ENCODE measurements at places on chromosomes 7 and 10. TPM values are rescaled to one million over a fixed set of nuclear protein-coding genes. Genes with fewer than 3 reads are reported as not detected.
A peak's percentile ranks its signal among the peaks of the same experiment; 100 is the strongest.

HOXA2 gene
- total RNA-seq: not detected

NRCAM gene
- total RNA-seq: 0.21 TPM

VPS37D gene
- total RNA-seq: 0.18 TPM

PDE6C gene
- total RNA-seq: not detected

COL1A2 gene
- total RNA-seq: 10.2 TPM

ZEB1 gene
- 79.8 TPM for total RNA-seq

ZPBP gene
- not detected for total RNA-seq

COL26A1 gene
- total RNA-seq: not detected

PRLHR gene
- total RNA-seq: not detected

HSPA12A gene
- not detected for total RNA-seq

DNA sequence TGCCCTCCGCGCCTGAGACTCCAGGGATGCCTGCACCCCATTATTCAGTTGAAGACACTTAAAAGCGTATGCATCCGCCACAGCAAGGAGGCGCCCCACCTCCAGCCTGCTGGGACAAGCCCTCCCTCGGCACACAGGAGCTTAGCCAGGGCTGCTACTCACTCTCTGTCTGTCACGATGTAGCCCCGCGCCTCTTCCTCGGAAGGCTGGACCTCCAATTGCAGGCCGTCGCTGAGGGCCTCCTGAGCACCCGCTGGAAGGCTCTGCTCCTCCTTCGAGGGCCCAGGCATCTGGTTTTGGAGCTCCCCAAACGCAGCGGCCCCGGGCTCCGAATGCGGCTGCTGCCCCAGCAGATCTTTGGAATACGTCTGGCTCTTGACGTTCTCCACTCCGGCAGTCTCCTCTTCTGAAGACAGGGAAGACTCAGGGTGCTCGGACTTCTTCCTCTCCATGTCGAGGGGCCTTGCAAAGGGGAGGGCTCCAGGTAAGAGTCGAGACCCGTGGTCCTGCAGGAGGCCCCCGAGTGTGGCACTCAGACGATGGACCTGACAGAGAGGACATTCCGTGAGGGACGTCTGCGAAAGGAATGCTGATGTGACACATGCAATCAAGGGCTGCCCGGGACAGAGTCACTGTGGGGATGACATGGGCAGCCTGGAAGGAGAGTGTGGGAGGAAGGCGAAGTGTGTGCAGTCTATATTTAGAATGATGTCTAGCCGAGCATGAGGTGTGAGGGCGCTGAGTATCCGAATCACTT, 453.9 kb downstream of the PTPRN2 start:
- DNase-seq: no peak

DNA sequence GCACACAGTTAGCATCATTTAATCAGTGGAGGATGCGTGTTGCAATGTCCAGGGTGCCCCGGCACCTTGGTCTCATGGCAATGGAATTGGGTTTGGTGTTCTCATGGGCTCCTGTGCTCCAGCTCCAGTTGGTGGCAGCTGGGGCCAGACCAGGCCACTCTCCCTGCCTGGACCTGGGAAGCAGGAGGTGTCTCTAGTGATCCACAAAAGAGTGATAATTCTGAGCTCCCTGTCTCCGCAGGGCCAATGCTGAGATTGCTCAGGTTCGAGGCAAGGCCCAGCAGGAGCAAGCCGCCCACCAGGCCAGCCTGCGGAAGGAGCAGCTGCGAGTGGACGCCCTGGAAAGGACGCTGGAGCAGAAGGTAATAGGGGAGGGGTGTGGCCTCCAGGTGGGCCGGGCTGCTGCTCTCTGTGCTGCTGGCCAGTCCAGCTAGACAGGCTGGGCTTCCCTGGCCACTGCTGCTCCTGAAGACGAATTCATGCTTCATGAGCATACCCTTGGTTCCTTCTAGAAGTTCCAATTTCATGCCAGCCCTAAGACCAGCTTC, 21.7 kb upstream of the BTBD16 start:
- no peak for DNase-seq

- DNase-seq: no peak
Measured at GRCh38 chr10:82618007-82618406, 743.0 kb downstream of the NRG3 start.

DNA sequence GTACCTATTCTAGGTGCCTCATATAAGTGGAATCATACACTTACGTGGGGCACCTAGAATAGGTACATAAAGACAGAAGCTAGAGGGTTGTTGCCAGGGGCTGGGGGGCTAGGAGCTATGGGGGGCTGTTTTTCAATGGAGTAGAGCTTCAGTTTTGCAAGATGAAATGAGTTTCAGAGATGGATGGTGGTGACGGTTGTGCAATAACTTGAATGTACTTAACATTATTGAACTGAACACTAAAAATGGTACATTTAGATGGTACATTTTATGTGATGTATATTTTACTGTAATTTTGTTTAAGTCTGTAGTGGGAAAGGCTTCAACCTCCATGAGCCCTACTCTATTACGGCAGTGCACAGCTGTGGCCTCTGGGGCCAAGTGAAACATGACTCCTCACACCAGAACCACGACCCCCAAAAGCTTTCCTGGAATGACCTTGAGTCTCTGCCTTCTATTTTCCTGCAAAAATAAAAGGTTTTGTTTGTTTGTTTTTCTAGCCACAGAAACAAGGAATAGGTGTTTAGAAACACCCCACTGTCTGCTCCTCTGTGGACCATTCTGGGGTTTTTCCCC, 147.3 kb upstream of the PLXNA4 start:
- DNase-seq: no peak

DNA sequence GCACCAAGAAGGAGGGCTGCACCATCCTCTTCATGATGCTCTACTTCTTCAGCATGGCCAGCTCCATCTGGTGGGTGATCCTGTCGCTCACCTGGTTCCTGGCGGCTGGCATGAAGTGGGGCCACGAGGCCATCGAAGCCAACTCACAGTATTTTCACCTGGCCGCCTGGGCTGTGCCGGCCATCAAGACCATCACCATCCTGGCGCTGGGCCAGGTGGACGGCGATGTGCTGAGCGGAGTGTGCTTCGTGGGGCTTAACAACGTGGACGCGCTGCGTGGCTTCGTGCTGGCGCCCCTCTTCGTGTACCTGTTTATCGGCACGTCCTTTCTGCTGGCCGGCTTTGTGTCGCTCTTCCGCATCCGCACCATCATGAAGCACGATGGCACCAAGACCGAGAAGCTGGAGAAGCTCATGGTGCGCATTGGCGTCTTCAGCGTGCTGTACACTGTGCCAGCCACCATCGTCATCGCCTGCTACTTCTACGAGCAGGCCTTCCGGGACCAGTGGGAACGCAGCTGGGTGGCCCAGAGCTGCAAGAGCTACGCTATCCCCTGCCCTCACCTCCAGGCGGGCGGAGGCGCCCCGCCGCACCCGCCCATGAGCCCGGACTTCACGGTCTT, 1.9 kb downstream of the FZD1 start:
- no peak for DNase-seq

DNA sequence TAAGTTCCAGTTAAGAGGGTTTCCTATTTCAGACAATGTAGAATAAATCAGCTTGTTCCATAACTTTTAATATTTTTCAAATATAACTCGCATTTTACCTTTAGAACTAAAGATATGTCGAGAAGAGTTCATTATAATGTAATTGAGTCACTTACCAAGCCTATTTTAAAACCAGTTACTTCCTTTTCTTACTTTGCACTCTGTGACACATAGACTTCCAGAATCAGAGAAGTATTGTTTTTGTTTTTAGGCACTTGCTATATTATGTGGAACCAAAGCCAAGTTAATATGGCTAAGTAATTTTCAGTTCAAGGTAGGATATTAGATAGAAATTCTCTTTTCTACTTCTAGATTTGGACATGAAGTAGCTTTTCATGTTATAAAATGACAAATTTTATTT, 182.7 kb upstream of the PRPS1L1 start:
- no peak for DNase-seq

- no peak for DNase-seq
Measured at GRCh38 chr10:131770946-131771633, 129.7 kb upstream of the PPP2R2D start.

DNA sequence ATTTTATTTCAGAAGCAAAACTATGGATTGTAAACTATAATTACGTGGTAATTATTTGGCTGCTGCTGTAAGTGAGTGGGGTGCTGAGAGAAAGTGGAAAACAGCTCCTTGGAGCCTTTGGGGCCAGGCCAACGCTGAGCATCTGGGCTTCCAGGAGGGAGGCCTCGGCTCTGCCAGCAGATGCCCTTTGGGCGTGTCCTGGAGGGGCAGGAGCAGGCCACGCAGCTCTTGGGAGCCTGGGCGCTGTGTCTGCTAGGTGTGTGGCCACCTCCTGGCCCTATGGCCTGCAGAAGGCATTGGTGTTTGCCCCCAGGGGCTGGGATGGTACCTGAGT, 423.3 kb downstream of the GLRX3 start:
- DNase-seq: no peak

DNA sequence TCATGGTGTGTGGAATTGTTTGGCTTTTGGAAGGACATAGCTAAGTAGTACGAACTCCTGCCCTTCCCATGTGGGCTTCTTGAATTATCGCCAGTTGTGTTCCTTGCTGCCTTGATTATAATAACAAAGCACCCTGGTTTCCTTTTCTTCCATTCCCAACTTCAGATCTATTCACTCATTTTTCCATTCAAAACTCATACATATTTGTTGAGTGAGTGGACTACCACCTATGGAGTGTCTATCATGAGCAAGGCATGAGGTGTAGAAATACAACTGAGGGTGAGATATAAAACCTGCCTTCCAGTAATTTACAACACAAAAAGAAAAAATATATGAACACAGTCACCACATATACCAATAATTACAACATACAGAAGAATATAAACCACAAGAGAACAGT, 4.9 kb upstream of the COL17A1 start:
- no peak for DNase-seq

- peak; percentile 42 for DNase-seq
Measured at GRCh38 chr10:96765406-96766240, 45.3 kb upstream of the PIK3AP1 start.

DNA sequence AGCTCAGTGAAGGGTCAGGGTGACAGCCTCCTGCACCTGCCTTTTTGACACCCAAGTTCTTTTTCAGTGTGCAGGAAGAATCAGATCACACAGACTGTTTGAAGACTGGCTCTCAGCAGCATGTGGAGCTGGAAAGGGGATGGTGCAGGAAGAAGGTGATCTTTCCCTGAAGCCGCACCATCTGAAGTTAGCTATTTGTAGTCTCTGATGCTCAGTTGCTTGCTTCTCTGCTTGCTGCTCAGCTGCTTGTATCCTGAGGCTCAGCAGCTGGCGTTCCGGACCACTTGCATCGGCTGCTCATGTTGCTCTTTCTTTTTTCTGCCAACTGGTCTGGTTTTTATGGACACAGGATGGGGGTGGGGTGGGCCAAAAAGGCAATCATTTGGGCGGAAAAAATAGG, 15.8 kb upstream of the DNMBP start:
- DNase-seq: no peak

DNA sequence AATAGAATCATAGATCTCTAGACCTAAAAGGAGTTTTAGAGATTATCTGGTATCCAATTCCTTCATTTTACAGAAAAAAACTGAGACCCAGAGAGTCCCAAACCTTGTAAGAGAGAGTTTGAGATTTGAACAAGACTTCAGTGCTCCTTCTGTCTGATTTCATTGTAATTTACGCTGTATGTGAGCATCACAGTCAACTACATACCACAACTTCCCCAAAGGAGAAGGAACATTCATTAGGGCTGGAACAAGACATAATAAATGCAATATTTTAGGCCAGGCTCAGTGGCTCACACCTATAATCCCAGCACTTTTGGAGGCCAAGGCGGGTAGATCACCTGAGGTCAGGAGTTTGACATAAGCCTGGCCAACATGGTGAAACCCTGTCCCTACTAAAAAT, 17.3 kb upstream of the PRKAR2B start:
- no peak for DNase-seq

DNA sequence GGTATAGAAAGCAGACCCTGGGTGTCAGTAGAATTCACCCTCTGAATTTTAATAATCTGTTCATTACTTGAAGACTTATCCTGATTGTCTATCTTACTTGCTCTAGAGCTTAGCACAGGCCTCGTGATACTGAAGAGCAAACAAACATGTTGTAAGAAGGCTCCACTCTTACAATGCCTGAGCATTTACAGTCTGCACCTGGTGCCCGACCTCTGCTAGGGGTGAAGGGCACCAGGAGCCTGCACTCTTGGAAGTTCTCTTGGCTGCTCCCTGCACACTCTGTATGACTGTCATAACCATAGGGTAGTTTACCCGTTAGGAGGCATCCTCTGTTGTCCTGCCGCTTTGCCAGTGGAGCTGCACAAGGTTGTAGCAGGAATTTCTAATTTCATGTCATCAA, 91.3 kb upstream of the NPY start:
- no peak for DNase-seq
